ENCODE measurements at places on chromosomes 4 and X.

DNA sequence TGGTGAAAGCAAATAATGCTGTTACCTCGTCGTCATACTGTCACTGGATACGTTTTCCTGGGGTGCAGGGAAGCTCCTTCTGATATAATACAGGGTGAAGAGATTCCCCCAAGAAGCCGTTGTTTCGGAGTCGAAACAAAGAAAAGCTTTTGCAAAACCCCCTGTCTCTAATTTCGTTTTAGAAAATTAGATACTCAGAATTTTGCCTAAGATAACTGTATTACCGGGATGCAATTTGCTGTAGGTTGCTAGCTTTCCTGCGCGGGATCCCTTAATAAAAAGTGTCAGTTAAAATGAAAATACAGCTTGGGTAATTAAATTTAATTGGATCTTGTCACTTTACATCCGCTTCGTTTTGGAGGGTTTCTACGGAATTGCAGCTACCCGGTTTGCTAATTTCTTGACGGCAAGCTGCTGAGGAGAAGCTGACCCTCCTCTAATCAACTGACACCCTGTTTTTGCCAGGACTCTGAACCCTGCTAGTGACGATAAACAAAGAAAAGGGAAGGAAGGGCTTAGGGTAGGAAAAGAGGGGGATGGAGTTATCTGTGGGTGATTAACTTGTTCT is 174.6 kb downstream of the SHOX start:
- no peak for DNase-seq

GRCh38 chrX:8565729-8566128 is 101.1 kb downstream of the VCX3B start:
- no peak for DNase-seq

DNA sequence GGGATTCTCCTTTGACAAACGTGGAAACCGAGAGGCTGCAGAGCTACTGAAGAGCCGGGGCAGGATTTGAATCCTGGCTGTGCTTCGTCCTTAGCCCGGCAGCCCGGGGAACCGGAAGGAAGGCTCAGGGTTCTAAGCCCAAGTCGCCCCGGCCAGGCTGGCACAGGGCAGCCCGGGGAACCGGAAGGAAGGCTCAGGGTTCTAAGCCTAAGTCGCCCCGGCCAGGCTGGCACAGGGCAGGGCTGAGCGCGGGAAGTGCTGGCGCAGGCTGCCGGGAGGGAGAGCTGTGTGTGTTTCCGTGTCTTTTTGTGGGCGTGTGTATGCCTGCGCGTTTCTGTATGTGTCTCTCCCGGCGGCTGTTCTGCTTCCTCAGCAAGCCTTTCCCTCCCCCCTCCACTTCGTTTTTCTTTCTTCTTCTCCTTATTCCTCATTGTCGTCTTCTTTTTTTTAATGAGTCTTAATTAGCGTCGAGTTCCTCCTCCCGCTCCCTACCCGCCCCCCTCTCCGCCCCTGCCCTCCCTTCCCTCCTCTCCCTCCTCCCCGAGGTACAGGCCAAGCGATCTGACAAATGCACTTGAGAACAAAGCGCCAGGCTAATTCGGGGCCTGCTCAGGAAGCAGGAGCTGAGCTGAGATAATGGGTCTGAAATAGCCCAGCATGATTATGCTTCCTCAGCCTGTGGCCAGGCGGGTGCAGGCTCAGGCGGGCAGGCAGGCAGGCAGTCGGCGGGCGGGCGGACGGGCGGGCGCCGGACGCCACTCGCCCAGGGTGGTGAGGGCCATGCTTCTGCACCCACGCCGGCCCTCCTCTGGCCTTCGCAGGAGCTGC is 65.9 kb downstream of the EFNB1 start:
- peak; percentile 14 for DNase-seq

- no peak for DNase-seq
These were observed 2.3 kb downstream of the MAP3K15 start for GRCh38 chrX:19512961-19513360.

DNA sequence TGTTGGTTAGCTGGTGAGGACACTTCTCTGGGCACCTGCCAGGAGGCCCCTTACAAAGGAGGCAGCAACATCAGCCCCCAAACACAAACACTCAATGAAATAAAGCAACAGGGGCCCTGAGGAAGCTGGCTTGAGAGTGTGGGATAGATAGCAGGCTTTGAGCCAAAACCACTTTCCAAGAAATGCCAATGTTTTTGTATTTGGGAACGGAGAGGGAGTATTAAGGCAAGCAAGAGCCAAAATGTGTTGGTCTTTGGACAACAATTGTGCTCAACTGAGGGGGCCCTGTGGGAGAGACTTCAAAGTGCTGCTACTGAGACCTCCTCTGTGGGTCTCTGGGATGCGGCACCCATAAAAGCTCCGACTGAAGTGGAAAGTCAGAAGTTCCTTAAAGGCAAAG is 41.0 kb downstream of the RAI2 start:
- DNase-seq = no peak

- no peak for DNase-seq
These were observed 16.2 kb upstream of the LAMP2 start for GRCh38 chrX:120485315-120485637.

GRCh38 chr4:24979554-24979953 is 51.2 kb downstream of the LGI2 start:
- no peak for DNase-seq

- DNase-seq = peak; percentile 89
These were observed 132.5 kb downstream of the ARHGAP6 start for GRCh38 chrX:11533199-11533651.

DNA sequence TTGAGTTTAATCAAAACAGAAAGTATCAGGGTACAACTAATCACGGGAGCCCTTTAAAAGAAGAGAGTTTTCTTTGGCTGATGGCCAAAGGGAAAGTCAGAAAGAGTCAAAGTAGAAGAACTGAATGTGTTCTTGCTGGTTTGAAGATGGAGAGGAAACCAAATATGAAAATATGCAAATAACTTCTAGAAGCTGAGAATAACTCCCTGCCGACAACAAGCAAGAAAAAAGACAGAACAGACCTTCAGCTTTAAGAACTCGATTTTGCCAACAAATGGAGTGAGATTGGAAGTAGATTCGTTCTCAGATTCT is 903.8 kb downstream of the STIM2 start:
- DNase-seq = no peak

GRCh38 chrX:1598021-1598875 is 6.8 kb downstream of the AKAP17A start:
- no peak for DNase-seq

Measured in fibroblast of villous mesenchyme (primary cell).